ENCODE measurements at places on chromosomes 11 and 22. TPM values are rescaled to one million over a fixed set of nuclear protein-coding genes. Genes with fewer than 3 reads are reported as not detected.

- DNase-seq = no peak
Measured at GRCh38 chr22:36510384-36510783, 3.5 kb upstream of the FOXRED2 start.

- DNase-seq = no peak
Measured at GRCh38 chr11:70243912-70244652, 26.4 kb upstream of the PPFIA1 start.

DNA sequence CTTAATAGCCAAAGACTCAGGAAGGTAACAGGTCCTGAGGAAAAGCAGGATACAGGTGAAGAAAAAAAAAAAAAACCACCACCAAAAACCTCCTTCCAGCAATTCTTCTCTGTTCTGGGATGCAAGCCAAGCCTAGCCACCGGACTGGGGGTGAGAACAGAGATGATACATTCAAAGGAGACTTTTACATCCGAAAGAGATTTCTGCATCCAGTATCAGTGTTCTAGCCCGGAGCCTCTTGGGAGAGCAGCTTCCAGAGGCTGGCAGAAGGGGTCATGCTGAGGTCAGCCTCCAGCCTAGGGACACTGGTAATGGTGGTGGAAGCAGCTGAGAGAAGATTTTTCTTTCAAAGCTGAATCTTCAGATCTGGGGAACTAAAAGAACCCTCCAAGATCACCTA is 76.2 kb downstream of the KCNC1 start:
- DNase-seq = no peak

DNA sequence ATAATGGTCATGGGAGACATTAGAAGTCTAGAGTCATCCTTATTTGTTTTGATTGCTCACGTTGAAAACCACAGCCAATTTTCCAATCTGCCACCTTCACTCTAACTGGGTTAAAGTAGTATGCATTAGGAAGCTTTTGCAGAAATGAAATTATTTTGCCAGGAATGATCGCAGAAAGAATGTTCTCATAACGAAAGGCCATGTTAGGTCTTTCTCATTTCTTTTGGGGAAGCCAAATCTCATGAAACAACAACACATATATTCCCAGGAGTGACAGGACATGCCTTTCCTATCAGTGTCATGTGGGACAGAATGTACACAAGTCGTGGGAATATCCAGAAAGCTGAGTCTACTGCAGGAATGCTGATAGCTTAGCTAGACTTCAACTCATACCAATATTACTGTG is 386.3 kb downstream of the AASDHPPT start:
- DNase-seq = no peak

Gene MUC15
- not detected for total RNA-seq

GRCh38 chr22:30044369-30044768 is 35.9 kb upstream of the HORMAD2 start:
- DNase-seq = no peak

DNA sequence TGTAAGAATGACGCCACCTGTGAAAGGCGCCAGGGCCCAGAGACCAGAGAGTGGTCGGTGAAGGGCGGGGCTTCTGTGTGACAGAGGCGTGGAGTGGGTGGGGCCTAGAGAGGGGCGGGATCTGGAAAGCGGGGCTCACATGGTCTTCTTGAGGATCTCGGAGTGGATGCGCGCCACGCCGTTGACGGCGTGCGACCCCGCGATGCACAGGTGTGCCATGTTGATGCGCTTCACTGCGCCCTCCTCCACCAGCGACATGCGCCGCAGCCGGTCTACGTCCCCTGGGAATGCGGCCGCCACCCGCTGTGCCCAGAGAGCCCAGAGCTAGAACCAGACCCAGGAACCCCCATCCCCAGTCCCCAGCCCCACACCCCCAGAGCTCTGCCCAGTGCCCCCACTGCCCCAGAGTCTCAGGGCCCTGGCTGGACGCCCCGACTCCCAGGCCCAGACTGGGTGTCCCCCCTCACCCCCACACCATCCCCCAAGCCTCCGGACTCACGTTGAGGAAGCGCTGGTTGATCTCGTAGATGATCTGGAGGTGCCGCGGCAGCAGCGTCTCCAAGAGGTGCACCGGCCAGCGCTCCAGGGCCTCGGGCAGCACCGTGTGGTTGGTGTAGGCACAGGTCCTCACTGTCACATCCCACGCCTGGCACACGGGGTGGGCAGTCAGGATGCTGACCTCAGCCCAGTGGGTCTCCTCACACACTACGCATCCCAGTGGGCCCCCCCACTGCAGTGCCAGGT is 6.2 kb downstream of the PYGM start:
- no peak for DNase-seq

DNA sequence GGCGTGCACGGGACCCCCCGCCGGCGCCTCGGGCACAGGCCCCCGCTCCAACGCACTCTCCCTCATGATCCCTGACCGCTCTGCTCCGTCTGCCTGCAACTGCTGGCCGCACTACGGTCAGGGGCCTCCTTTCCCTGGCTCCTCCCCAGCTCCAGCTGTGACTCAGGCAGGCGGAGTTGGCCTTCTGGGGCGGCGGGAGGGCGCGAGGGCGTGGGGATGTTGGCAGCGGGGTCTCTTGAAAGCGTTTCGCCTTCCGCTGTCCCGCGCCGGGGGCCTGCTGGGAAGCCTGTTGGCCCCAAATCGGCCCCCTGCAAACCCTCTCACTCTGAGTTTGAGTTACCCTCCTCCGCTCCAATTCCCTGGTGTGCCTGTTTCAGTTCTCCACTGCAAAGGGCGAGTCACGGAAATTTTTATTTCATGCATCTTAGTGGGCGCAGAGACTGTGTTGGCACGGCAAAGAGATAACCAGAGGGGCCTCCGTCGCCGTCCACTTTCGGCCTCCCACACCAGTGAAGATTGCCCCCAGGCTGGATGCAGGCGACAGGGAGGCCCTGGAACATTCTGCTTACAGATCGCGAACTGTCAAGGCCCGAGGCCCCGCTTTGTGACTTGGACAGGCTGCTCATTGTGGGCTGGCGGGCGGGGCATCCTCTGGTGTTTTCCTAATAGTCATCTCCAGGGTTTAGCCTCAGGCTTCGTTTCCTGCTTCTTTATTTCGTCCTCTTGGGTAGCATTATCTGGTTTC is at the start of gene CAVIN3:
TSS of gene CAVIN3 (minus strand) at position 91 of the 745 bp plus-strand sequence. CDS start at position 66, 25 bp downstream.
- peak; percentile 37 for DNase-seq

Gene HOATZ
- total RNA-seq = not detected

DNA sequence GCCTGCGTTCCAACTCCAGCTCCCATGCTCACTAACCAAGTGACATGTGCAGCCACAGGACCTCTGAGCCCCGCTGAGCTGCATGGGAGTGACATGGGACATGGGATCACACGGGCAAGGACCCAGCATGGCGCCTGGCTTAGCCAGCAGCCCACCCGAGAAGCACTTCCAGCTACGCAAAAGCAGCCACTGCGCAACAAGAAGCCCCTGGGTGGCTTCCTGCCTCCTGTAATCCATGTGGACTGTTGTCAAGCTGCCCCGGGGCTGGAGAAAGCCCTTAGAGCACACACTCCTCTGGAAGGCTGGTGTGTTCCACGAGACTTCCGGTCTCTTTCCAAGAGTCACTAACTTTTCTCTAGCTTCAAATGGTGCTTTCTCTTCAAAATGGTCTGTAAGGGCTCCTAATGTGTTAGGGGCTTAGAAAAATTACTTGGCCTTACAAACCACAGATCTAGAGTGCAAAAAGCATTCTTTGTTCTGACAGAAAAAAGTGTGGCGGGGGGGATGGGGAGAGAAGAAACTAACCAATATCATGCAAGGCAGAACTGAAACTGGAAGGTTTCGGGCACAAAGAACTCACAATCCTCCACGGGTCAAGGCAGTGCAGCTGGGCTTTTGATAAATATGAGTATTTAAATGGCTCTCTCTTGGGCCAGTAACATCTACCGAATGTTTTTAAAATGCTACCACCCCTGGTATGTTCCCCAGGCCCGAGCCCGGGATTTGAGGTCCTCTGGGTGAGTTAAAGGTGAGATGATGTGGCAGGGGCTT is 5.5 kb downstream of the C11orf24 start:
- DNase-seq = no peak

Gene APIP
- 37.9 TPM for total RNA-seq

Gene PANX3
- total RNA-seq = not detected

DNA sequence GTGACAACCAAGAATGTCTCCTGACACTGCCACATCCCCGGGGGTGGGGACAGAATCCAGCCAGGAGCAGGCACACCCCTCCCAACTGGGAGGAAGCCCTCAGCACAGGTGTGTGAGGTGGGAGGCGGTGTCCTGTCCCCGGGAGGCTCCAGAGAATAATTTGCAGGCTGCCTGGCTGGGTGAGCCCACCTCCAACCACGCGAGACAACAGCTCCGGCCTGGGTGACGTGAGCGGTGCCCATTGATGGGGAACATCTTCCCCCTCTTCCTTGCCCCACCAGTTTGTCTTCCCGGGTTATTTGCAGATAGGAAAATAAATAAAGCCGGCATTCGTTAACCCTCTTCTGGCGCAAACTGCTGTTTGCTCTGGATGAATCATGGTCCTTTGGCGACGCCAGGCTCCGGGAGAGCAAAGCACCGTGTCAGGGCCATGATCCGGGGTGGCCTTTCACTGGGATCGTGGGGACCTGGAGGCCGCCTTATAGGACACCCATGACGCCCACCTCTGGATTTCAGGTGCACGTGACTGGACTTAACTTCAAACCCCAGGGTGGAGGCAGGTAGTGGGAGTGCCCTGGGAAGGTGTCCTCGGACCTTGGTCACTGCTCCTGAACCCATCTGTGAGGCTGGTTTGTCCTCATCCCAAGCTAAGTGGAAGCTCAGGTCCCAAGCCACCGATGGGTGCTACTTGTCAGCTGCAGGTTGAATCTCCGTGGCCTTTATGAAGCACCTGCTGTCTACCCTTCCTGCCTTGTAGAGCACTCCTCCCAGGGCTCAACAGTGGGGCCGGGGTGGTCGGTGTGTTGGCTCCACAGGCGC is 13.9 kb downstream of the CCND1 start:
- DNase-seq = no peak

- no peak for DNase-seq
Measured at GRCh38 chr11:58807343-58807742, 37.2 kb downstream of the GLYATL2 start.

DNA sequence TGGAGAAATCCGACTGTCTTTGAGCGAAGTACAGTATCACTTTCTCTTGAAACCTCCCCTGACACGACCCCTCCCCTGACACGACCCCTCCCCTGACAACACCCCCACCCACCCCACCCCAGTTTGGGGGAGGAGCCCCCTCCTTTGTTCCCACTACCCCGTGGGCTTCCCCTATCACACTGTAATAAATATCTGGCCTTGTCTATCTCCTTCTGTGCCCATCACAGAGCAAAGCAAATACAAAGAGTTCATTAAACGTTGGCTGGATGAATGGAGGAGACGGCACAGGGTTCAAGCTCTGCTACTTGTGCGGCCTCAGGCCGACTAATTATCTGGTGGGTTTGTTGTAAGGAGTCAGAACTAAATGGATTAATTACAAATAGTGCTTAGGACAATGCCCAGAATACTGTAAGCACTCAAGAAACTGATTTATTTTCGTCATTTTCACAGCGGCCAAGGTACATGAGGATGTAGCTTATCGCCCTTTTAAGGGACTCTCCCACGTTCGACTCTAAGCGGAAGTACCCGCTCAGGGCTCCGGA is 628 bp upstream of the GGA1 start:
- DNase-seq = no peak

- no peak for DNase-seq
Measured at GRCh38 chr11:56698795-56699194, at the start of gene OR9G1. OR9G1 (plus strand) TSS chr11:56699095; CDS start chr11:56700388, 1,293 bp downstream.

- no peak for DNase-seq
Measured at GRCh38 chr22:24028533-24028932, 17.4 kb downstream of the CABIN1 start.

DNA sequence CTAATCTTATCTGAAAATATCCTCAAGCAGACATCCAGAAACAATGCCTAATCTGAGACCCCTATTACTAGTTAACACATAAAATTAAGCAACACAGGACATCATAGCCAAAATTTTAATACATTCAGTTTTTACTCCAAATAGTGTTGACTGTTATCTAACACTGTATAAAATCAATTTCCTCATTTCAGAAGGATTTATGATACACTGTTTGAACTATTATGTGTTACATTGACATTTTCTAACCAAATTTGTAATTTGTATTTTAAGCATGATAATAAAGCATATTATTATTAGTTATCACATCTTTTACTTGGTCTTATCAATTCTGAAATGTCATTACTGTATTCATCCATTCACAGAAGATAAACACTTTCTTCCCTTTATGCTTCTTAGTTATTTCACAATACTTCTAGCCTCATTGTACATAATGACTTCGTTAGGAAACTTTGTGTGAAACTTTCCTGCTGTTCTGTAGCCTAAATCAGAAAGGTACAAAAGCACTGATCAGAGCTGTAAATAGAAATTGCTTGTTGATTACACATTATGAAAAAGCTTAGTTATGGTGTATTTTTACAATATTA is 1248.9 kb downstream of the JRKL start:
- DNase-seq = no peak

Gene LIF
- total RNA-seq = not detected

Gene CDK2AP2
- 4.9 TPM for total RNA-seq

Gene MPZL2
- 1.6 TPM for total RNA-seq
